ENCODE measurements at places on chromosomes 13 and 19.
A peak's percentile ranks its signal among the peaks of the same experiment; 100 is the strongest.

DNA sequence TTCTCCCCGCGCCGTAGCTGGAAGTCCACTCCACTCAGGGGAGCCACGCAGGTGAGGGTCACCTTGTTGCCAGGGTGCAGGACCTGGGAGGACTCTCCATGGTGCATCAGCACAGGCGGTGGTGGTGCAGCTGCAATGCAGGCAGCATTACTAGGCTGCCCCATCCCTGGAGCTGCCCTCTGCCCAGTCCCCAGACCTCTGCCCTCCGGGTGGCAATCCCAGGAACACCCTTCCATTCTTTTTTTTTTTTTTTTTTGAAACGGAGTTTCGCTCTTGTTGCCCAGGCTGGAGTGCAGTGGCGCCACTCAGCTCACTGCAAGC lies 1.8 kb downstream of the A1BG start:
- DNase-seq, result no peak

DNA sequence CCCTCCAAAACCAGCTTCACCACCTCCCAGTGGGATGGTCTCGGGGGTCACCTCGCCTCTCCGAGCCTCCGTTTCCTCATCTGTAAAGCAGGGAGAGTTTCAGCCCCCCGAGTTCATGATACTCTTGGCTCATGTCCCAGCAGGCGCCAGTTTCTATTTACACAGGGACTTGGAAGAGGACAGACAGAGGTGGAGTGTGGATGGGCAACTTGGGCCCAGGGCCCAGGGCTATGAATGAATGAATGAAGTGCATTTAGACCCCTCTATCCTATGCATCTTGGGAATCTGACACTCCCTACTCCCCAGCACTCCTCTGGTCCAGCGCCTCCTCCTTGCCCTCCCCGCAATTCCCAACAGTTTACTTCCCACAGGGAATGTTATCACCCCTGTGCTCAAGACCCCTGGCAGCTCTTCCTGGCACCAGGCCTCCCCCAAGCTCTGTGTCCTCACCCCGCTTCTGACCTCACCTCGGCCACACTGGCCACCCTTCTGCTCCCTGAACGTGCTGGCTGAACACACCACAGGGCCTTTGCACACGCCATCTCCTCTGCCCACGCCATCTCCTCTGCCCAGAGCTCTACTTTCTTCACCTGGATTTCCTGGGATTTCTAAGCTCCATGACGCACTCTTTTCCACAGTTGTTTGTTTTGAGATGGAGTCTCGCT lies 4.9 kb upstream of the C2CD4C start:
- no peak for DNase-seq

DNA sequence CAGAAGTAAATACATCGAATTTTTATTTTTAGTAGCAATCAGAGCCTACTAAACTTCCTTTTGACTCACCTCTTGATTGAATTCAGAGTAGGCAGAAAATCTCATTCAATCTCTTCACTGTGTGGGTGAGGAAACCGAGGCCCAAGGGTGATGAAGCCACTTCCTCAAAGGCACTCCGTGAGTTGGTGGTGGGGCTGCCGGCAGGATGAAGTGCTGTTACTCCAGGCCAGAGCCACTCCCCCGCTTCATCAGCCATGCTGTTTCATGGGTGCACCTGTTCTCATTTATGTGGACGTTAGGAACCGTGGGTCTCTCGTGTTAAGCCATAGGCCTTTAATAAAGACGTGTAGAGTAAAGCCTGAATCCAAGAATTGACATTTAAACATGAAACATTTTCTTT lies 13.2 kb downstream of the ING1 start:
- no peak for DNase-seq

DNA sequence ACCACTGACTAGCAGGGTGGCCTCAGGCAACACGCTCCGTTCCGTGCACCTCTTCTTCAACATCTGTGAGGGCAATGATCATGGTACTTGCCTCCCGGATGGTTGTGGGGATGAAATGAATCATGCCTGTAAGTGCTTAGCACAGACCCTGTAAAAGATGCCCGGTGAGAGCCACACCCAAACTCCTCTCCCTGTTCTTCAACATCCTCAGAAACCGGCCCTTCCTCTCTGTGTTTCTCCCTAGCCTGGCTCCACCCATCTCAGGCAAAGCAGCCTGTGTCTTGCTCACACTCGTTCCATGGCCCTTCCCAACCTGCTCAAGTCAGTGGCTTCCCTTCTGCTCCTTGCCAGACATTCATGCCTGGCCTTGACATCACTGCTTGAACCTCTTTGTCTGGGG lies 5.8 kb upstream of the DMKN start:
- DNase-seq, result no peak

- no peak for DNase-seq
These were observed 96.3 kb downstream of the EPSTI1 start for GRCh38 chr13:42895776-42896175.

GRCh38 chr13:43268632-43269031 lies 245.2 kb downstream of the DNAJC15 start:
- no peak for DNase-seq

DNA sequence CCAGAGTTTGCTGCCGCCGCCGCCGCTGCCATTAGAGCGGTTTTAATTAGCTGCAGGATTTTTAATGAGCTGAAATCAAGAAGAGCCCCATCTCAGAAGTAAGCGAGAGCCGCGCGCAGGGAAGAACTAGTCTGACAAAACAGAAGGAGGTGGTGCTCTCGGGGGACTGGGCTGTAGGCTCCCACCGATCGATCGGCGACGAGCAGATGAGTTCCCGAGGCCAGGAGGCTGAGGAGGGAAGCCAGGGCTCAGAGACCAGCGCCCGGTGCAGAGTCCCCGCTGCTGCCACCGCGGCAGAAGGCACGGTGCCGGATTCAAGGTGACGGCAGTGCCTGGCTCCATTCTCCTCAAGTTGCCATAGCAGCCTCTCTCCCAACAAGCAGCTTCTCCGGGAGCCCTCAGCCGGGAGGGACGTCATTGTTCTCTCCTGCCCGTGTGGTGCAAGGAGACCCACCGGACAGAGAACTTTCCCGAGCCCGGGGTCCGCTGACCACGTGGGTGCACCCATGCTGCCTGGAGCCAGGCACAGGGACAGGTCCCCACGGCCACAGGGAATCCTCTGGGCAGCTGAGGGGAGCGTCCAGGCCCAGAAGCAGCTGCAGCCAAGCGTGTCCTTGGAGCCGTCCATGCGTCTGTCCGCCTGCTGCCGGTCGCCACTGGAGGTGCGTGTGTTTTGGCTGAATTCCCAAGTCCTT lies 62.9 kb downstream of the CHST8 start:
- DNase-seq, result no peak

DNA sequence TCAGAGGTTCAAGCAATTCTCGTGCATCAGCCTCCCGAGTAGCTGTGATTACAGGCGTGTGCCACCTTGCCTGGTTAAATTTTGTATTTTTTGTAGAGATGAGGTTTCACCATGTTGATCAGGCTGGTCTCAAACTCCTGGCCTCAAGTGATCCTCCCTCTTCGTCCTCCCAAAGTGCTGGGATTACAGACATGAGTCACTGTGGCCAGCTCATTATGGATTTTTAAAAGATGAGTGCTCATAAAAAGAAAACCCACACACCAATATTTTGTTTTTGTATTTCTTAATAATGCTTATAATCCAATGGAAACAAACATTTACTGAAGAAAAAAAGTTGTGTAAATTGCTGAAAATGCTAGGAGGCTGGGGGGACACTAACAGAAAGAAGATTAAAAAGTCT lies 5.0 kb upstream of the MICU2 start:
- DNase-seq, result no peak

DNA sequence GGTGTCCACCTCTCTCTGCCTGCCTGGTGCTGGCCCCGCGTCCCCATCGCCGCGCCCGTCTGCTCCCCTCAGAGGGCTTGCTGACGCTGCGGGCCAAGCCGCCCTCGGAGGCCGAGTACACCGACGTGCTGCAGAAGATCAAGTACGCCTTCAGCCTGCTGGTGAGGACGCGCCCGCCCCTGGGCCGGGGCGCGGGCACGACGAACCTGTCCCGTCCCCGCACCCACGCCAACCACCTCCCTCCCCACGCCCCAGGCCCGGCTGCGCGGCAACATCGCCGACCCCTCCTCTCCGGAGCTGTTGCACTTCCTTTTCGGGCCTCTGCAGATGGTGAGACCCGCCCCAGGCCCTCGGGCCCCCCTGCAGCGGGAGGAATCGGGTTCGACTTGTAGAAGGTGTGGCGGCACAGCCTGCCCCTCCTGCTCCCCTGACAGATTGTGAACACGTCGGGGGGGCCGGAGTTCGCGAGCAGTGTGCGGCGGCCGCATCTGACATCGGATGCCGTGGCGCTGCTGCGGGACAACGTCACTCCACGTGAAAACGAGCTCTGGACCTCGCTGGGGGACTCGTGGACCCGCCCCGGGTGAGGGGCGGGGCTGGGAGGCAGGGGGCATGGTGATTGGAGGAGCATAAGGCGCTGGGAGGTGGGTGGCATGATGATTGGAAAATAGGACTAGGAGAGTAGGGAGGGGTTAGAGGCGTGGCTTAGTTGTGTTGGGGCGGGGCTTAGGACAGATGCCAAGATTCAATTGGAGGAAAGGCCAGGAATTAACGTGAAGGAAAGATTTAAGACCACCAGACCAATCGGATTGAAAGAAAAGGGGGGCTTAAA lies 6.6 kb downstream of the EPS8L1 start:
- DNase-seq, result no peak

GRCh38 chr19:4831304-4831978 lies at the start of gene TICAM1:
TICAM1 (minus strand) TSS chr19:4831712; CDS start chr19:4818377, 13,335 bp downstream.
- DNase-seq, result peak; percentile 85

- DNase-seq, result no peak
These were observed 2.6 kb downstream of the NAPSA start for GRCh38 chr19:50362656-50363424.

DNA sequence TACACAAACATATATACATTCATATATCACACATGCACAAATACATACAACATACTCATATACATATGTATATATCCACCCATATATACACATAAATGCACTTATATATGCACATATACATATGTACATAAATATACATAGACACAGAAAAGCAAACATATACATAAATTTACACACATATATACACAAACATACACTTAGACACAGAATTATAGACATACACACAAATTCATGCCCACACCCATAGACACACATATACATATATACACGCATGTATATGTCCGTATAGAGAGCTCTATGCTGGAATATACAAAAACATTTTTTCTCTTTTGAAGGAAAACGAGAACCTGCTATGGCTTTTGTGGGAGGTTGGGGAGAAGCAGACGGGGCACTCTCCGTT lies 20.6 kb downstream of the PNMA8A start:
- no peak for DNase-seq

All from sciatic nerve (tissue), 2 donors.